ENCODE measurements at places on chromosomes 2 and 18. TPM values are rescaled to one million over a fixed set of nuclear protein-coding genes. Genes with fewer than 3 reads are reported as not detected.

GRCh38 chr2:141317986-141318385 lies 812.8 kb downstream of the LRP1B start:
- no peak for DNase-seq

DNA sequence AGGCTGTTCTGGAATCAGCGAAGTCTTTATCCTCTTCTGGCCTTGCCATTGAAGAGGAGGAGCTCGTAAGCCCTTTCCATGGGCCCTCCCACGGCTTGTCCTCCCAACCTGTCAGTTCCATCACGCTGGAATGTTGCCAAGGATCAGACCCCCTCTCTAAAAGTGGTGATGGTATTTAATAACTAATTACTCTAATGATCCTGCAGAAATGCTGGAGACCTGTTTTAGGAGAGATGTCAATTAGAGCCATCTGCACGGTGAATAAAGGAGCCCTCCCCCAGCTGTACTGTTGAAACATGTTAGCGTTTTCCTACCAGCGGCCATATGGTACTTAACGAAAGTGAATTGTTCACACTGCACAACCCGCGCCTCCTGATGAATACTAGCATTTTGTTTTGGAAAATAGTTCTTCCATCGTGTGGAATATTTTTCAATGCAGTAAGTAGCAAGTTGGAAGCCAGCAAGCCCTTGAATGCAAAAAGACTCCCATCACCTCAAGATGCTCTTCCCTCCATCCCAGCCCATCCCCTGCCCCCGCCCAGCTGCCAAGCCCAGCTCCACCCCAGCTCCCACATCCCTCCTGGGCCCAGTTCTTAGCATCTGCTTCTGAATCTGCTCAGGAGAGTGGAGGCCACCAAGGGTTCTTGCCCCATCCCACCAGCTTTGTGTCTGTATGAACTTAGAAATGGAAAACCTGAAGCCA lies 145.4 kb downstream of the KLHL29 start:
- no peak for DNase-seq

- no peak for DNase-seq
Measured at GRCh38 chr2:231891514-231891905, 34.7 kb downstream of the NPPC start.

- peak; percentile 78 for DNase-seq
Measured at GRCh38 chr2:85666435-85667316, 1.3 kb downstream of the SFTPB start.

DNA sequence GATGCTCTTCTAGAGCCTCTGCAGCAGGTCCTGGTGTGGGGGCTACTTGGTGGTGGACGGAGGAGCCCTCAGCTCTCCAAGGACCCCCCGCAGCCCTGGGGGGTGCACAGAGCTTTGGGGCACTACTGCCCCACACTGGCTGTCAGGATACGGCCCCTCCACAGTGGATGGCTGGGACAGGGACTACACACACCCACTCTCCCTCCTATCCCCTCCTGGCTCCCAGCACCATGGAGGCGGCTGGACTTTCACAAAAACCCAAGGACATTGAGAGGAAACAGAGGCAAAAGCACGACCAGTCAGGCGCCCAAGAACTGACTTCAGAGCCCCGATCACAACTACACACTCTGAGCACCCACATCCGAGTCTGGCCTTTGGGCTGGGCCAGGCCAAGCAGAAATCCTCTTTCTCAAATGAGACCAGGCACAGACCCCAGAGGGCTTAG lies 12.6 kb downstream of the GPR35 start:
- no peak for DNase-seq

- no peak for DNase-seq
Measured at GRCh38 chr2:203395858-203396257, 67.7 kb downstream of the ABI2 start.

GRCh38 chr2:105645938-105646773 lies 98.6 kb upstream of the NCK2 start:
- no peak for DNase-seq

DNA sequence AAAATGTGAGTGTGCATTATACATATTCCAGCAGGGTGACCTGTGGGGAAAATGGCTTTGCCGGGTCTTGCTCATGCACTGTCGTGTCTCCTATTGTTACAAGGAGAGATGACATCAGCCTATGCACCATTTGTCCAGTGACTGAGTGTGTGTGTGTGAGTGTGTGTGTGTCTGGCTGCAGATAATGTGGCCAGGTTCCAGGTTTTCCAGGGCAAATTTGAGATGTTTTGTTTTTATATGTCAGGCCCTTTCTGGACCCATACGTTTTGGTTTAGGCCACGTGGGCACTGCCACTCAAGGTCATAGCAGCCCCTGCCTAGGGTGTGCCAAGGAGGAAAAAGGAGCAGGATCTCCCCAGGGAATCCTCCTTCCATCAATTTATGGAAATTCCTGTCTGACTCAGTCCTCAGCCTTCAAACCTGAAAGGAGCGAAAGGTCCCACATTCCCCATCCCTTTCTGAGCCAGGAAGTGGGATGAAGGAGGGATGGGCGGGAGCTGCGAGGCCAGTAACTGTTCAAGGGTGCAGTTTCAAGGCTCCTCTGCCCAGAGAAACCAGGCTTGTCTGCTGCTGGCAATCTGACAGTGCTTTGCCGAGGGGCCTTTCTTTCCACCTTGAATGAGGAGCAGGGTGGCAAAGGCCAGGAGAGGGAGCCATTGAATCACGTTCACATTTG lies 93.0 kb upstream of the SMAD2 start:
- no peak for DNase-seq

GRCh38 chr2:8514796-8515758 lies 166.8 kb upstream of the ID2 start:
- DNase-seq = no peak

- DNase-seq = no peak
Measured at GRCh38 chr2:133326652-133327397, 241.4 kb downstream of the NCKAP5 start.

The ABCB11 gene
- 0.03 TPM for total RNA-seq

The IGFBP2 gene
- total RNA-seq = 16.8 TPM
